ENCODE measurements at places on chromosomes 2 and 18. TPM values are rescaled to one million over a fixed set of nuclear protein-coding genes. Genes with fewer than 3 reads are reported as not detected.

SIX2 gene
- 1.5 TPM for total RNA-seq

INHA gene
- 1.4 TPM for total RNA-seq

MC5R gene
- total RNA-seq: 0.27 TPM

ZNG1B gene
- total RNA-seq: 41.7 TPM

SPC25 gene
- 28.6 TPM for total RNA-seq

CRYGD gene
- 6.3 TPM for total RNA-seq

SUPT7L gene
- 23.8 TPM for total RNA-seq

MEP1B gene
- total RNA-seq: not detected

CDH20 gene
- 0.16 TPM for total RNA-seq

GLB1L gene
- 5.2 TPM for total RNA-seq

NUP35 gene
- total RNA-seq: 47.2 TPM

ATP9B gene
- 18.6 TPM for total RNA-seq

DUSP19 gene
- total RNA-seq: 3.4 TPM

- no peak for DNase-seq
These were observed 89.5 kb upstream of the RBMS1 start for GRCh38 chr2:160583146-160583535.

GRCh38 chr2:109613081-109613921, 465 bp downstream of the SEPTIN10 start:
- DNase-seq: no peak

- no peak for DNase-seq
These were observed 194.9 kb downstream of the MCFD2 start for GRCh38 chr2:46720592-46721185.

- no peak for DNase-seq
These were observed 25.9 kb downstream of the CD28 start for GRCh38 chr2:203732092-203732952.

- DNase-seq: no peak
These were observed 386.3 kb upstream of the CHAC2 start for GRCh38 chr2:53381271-53381670.

GRCh38 chr2:174028935-174029334, 63.8 kb upstream of the SP3 start:
- DNase-seq: no peak

DNA sequence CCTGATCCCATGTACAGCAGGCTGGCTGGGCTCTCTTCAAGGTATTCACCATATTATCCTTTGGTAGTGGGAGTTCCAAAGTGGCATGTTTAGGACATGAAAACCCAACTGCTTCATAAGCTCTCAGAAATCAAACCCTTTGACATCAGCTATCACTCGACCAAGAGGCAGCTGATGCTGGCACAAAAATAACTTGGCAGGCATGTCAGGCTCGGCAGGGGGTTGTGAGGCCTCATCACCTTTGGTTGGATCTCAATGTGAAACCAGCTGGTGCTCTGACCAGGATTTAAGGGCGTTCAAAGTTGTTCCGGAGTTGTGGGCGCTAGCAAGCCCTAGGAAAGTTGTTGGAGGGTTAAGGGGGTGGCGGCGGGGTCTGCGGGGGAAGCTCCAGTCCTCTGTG, 171.9 kb downstream of the FHOD3 start:
- no peak for DNase-seq

DNA sequence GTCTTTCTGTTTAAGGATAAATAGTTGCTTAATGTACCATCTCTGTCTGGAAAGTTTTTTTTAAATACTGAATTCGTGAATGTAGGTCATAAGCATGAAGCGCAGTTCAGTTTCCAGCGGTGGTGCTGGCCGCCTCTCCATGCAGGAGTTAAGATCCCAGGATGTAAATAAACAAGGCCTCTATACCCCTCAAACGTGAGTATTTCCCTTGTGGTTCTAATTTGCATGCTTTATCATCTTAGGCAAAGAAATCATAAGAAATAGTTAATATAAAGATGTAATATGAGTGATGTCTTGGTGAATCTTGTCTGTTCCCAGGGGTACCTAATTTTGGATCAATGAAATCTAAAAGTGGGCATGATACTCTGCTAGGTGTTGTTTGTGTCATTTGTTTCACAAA, 1.5 kb downstream of the NDC80 start:
- DNase-seq: no peak

- no peak for DNase-seq
These were observed 14.3 kb downstream of the POLR2D start for GRCh38 chr2:127843677-127844076.

DNA sequence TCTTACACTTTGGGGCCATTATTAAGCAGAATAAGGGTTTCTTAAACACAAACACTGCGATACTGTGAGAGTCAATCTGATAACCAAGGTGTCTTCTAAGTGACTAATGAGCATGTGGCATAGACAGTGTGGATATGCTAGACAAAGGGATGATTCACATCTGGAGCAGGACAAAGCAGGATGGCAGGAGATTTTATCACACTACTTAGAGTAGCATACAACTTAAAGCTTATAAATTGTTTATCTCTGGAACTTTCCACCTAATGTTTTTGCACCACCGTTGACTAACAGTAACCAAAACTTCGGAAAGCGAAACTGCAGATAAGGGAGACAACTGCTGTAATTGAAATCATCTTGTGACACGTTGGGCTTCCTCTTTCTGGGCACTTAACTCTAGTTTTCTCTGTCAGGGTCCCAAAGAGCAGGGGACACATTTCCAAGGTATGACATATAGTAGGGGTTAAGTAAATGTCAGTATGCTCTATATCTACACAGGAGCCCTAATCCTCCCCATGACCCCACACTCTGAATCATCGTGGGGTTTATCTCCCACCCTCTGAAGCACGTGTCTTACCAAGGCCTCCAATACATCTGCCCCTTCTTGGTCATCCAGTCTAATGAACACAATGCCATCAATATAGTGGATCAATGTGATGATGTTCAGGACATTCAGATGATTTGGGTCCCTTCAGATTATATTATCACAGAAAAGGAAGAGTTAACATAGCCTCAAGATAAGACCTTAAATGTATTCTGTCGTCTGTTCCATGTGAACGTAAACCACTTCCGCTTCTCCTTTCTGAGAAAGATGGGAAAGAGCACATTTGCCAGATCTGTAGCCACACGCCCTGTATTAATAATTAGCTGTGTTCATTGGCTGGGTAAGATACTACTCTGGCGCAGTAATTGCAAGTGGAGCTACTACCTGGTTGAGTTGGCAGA, 78.7 kb downstream of the FTCDNL1 start:
- no peak for DNase-seq

DNA sequence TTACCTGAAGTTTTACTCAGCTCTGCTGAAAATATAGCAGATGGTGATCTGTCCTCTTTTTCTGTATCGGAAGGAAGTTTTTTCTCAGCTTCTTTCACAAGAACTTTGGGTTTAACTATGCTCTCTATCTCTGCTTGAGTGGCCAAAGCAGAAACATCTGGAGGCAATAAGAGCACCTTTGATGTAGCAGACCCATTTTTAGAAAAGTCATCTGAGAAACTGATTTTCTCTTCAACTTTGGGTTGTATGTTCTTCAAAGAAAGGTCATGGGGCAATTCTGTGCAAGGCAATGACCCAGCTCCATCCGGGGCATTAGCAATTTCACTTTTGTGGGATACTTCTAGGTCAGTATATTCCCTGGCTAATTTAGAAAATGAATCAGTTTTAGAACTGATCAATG, 25.2 kb downstream of the RTN4 start:
- DNase-seq: no peak

GRCh38 chr18:69230204-69230603, 170.5 kb upstream of the DOK6 start:
- DNase-seq: peak; percentile 26

GRCh38 chr18:29309366-29309765, 1132.4 kb upstream of the CDH2 start:
- no peak for DNase-seq

- no peak for DNase-seq
These were observed 32.9 kb downstream of the HDLBP start for GRCh38 chr2:241282555-241282954.

DNA sequence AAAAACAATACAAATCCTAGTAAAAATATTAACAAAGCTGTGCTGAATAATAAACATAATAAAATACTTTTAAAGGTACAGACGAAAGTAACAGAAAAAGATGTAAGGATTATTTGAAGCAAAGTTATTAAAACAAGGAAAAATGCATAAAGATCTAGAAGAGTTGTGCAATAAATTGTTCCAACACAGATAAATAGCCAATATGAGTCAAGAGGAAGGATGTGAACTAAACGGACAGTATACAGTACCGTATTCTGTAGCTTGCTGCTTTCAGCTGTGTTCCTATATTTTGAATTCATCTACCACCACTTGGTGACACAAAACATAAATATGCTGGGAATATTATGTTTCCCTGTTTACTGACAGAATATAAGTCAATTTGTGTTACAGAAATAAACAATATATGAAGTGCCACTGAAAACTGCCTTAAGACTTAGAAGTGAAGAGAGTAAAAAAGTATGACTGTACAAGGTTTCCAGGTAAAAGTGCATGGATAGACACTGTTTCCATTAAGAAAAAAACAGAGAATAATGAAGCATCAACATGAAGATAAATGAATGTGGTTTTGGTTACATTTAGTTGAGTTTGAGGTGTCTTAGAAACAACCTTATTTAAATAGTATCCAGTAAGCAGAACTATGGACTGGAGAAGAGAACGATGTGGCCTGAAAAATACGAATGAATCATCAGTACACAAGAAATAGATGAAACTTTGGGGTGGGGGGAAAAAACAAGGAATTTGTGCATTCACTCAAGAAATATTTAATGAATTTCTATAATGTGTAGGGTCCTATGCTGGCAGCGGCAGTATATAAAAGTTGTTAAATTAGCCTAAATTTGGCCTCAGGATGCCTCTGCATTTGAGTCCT, 13.1 kb downstream of the PPP3R1 start:
- no peak for DNase-seq

DNA sequence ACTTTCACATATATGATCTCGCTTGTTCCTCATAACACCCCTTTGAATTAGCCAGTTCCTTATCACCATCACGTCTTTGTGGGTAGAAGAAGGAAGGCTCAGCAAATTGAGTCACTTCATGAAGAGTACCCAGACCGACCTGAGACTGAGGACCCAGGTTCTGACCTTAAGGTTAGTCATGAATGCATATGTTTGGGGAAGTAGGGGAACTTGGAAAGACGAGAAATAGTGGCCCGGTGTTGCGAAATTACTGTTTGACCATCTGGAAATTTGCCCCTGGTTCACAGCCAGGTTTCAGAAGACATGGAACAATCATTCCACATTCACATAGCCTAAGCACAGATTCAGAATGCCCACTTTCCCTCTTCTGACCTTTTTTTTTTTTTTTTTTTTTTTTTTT, 59.8 kb downstream of the MEIS1 start:
- no peak for DNase-seq

DNA sequence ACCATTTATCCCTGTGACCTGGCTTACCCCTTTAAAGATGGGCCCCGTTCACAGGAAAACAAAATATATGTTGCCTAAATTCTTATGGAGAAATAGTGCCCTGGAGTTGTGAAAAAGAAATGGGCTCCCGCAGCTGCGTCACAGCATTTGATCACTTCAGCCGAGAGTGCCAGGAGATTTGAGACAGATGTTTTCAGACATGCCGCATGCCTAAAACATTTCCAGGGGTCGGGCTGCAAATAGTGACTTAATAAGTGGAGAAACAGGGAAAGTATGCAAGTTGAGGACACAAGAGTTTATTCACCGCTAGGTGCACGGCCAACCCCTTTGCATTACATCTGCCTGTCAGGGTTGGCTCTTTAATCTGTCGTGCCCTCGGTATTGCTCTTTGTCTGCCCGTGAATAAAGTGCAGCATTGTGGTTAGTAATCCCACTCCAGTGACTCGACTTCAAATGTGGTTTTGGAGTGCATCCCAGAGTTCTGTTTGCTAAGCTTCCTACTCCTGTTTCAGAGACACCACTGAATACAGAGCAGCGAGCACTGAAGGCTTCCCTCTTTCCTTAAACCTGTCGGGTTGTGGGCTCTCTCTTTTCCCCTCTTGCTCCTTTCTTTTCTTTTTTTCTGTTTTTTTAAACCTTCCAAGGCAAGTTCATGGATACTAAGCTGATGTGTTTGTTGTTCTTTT, 187.5 kb downstream of the LTBP1 start:
- no peak for DNase-seq

GRCh38 chr2:78011251-78011650, 489.1 kb upstream of the LRRTM4 start:
- no peak for DNase-seq

DNA sequence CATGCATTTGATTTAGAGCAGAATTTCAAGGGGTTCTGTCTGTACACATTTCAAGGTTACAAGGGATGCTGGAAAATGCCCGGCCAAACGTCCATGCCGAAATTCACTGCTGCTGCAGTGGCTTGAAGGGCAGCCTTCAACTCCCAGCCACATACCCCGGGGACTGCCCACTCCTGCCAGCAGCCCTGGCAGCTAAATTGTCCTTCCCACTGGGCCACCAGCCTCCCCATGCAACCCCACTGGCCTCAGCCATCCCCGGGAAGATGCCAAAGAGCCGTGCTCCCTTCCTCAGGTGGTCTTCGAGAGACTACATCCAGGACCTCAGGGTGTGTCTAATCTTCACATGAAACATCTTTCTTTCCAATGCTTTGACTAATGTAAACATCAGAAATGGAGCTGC, 478.7 kb upstream of the MYT1L start:
- no peak for DNase-seq

GRCh38 chr2:64249426-64249825, 105.2 kb upstream of the PELI1 start:
- no peak for DNase-seq

DNA sequence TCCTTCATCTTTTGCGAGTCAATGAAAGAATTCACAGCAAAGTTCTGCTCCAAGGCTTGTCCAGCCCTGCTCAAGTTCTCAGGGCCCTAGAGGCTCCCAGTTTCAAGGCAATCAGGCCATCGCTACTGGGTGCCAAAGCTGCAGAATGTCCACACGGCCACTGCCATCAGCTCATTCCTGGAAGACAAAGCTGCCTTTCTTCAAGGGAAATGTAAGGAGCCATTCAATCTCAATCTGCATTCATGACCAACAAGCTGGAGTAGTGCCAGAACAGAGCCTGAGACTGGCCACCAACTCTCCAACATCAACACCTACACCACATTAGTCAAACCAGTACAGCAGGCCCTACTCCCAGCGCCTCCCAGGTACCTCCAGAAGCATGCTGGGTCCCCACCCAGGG, 202.2 kb downstream of the TCF4 start:
- DNase-seq: no peak

GRCh38 chr18:74683573-74683972, 85.9 kb downstream of the ZNF407 start:
- DNase-seq: no peak

DNA sequence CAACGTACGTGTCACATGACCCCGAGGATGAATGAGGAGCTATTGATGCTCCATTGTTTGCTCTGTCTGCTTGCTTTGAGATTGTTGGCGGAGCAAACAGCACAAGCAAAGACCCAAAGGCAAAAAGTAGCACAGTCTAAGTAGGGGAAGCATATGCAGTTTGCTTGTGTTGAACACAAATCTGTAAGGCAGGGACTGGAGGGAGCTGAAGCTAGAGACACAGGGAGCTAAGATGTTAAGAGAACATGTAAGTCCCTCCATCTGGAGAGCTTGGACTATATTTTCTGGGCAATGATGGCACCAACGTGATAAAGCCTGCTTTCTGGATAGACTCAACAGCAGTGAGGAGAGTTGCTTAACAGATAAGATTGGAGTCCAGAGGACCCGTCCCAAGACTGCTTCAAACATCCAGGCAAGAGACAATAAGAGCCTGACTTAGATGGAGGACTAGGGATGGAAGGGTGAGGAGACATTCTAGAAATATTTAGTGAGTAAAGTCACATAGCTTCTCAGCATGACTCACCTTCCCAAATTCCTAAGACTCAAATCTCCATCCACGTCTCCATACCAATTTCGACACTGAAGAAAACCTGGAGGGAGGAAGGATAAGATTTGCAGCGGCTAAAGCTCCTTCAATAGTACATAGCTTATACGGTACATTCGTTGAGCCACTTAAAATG, 88.1 kb upstream of the KLF7 start:
- DNase-seq: no peak

GRCh38 chr2:14781142-14781541, 148.6 kb downstream of the LRATD1 start:
- no peak for DNase-seq
